ENCODE measurements at places on chromosomes 2 and 18.

DNA sequence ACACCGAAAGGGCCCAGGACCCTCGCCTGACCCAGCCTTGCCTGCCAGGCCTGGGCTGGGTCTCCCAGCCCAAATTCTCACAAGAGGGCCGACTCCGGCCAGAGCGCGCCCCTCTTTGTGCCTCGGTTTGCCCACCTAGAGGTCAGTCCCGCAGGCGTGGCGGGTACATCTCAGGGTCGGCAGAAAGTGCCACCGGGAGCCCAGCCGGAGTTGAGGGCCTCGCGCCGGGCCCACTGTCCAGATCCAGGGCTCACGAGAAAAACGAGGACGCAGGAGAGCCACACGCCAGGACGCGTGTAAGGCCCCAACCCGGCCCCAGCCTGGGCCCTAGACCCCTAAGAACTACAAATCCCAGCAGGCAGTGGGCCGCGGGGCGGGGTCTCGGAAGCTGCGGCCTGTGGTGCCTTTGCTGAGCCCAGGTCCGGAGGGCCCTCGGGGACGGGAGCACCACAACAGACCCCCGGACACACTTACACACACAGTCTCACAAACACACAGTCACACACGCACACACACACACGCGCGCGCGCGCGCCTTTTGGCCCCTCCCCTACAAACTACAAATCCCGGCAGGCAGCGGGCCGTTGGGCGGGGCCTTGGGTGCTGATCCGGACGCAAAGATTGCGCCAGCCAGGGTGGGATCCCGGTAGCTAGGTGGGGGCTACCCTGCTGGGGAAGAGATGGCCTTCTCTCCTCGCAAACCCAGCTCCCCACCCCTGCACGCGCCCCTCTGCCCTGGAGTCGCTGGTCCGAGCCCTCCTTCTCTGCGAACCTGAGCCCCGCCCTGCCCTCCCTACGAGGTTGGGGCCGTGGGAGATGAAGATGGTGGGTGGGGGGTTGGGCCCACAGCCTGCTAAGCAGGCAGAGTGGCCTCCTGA, at the start of gene SH2D6:
SH2D6 (plus strand) TSS at position 583 of the 877 bp plus-strand sequence. CDS start 10,752 bp downstream, outside the sequence.
- H3K4me3 ChIP-seq: peak within 1 kb of the TSS; percentile 93
- H3K36me3 ChIP-seq: no peaks in the 10 kb centered on the region
- DNase-seq: peak; percentile 79
- no peaks in the 10 kb centered on the region for H3K27me3 ChIP-seq
- peak within 1 kb of the TSS; percentile 94 for H3K27ac ChIP-seq

- no peak overlapping the region for H3K4me3 ChIP-seq
- H3K27me3 ChIP-seq: no peaks in the 10 kb centered on the region
- no peaks in the 10 kb centered on the region for H3K36me3 ChIP-seq
- H3K4me1 ChIP-seq: no peaks in the 10 kb centered on the region
- no peak for DNase-seq
These were observed 189.5 kb downstream of the TFCP2L1 start for GRCh38 chr2:121095257-121096080.

GRCh38 chr2:240584486-240585031, 2.0 kb upstream of the CAPN10 start:
- DNase-seq: no peak
- peak overlapping the region; percentile 95 for H3K4me3 ChIP-seq
- H3K36me3 ChIP-seq: peaks cover 36% of the 10 kb centered on the region
- H3K4me1 ChIP-seq: peaks cover 47% of the 10 kb centered on the region
- peak overlapping the region; percentile 39 for H3K27ac ChIP-seq

GRCh38 chr2:75310876-75311275, 111.6 kb upstream of the TACR1 start:
- H3K36me3 ChIP-seq: no peaks in the 10 kb centered on the region
- no peak overlapping the region for H3K27ac ChIP-seq
- no peak for DNase-seq
- no peaks in the 10 kb centered on the region for H3K27me3 ChIP-seq

DNA sequence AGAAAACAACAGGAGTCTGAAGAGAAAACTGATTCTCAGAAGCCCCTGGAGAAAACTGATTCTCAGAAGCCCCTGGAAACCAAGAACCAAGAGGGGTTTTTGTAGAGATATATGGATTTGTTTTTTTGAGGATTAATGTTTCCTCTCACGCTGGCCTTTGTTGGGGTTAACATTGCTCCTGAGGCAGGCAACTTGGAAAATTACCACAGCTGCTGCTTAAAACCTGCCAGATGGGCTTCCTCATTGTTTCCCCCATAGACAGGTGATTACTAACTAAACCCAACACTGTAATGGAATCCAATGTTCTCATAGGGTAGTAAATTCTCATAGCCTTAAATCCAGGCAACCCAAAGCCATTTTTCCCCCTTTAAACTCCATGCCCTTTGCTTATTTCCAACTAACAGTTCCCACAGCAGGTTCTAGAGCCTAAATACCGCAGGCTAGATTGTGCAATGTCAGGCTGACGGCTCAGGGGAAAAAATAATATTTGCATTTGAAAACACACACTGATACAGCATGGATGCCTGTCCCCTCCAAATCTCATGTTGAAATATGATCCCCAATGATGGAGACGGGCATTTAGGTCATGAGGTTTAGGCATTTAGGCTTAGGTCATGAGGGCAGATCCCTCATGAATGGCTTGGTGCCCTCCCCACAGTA, 272.3 kb upstream of the PKDCC start:
- no peaks in the 10 kb centered on the region for H3K36me3 ChIP-seq
- peaks cover 8% of the 10 kb centered on the region for H3K27me3 ChIP-seq
- H3K4me3 ChIP-seq: no peak overlapping the region
- H3K27ac ChIP-seq: no peak overlapping the region

- H3K27ac ChIP-seq: peak overlapping the region; percentile 52
- H3K4me3 ChIP-seq: peak overlapping the region; percentile 40
- no peak for DNase-seq
- peaks cover 3% of the 10 kb centered on the region for H3K36me3 ChIP-seq
- no peaks in the 10 kb centered on the region for H3K27me3 ChIP-seq
- peaks cover 44% of the 10 kb centered on the region for H3K4me1 ChIP-seq
These were observed 23.3 kb upstream of the CREB1 start for GRCh38 chr2:207506426-207506825.

DNA sequence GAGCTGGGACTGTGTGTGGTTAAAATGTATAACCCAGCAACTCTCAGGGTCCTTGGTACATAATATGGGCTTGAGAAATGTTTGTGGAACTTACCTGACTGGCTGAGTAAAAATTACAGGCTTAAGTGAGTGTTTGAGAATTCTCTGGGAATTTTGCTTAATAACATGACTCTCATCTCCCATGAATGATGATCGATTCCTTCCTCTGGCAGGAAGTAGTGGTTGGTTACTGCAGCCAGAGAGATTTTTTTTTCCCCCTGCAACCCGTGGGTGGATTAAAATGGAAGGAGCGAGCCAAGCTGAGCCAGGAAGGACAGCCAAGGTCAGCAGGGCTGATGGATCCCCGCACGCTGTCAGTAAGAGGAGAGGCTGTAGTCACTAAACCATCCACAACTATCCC, 40.6 kb upstream of the RFX8 start:
- H3K36me3 ChIP-seq: peaks cover 7% of the 10 kb centered on the region
- H3K27me3 ChIP-seq: peaks cover 5% of the 10 kb centered on the region
- DNase-seq: no peak
- H3K27ac ChIP-seq: no peak overlapping the region
- H3K4me3 ChIP-seq: no peak overlapping the region
- peaks cover 40% of the 10 kb centered on the region for H3K4me1 ChIP-seq

- H3K36me3 ChIP-seq: no peaks in the 10 kb centered on the region
- H3K4me1 ChIP-seq: no peaks in the 10 kb centered on the region
- no peak overlapping the region for H3K27ac ChIP-seq
- no peak overlapping the region for H3K4me3 ChIP-seq
- DNase-seq: no peak
These were observed 112.2 kb upstream of the NCKAP5 start for GRCh38 chr2:133680343-133681049.

GRCh38 chr2:46885376-46885775, 30.2 kb downstream of the MCFD2 start:
- DNase-seq: no peak
- H3K4me1 ChIP-seq: no peaks in the 10 kb centered on the region
- peaks cover 33% of the 10 kb centered on the region for H3K27me3 ChIP-seq
- H3K36me3 ChIP-seq: no peaks in the 10 kb centered on the region
- H3K27ac ChIP-seq: no peak overlapping the region

GRCh38 chr2:88342749-88343148, 109.7 kb downstream of the FOXI3 start:
- no peak overlapping the region for H3K27ac ChIP-seq
- no peaks in the 10 kb centered on the region for H3K36me3 ChIP-seq
- peak overlapping the region; percentile 48 for H3K4me3 ChIP-seq
- peaks cover 8% of the 10 kb centered on the region for H3K27me3 ChIP-seq
- peaks cover 8% of the 10 kb centered on the region for H3K4me1 ChIP-seq

Data from T-helper 2 cell treated with Interferon-gamma antibody and Interleukin-4, amounts not matched to agents 5 μg/mL and 100 μg/mL, for 36 hours (primary cell).